ENCODE measurements at places on chromosomes 3 and 15.

- DNase-seq = no peak
Measured at GRCh38 chr3:104291878-104292277, 1074.8 kb upstream of the ALCAM start.

GRCh38 chr15:64767203-64767602, 8.2 kb downstream of the RBPMS2 start:
- DNase-seq = no peak

DNA sequence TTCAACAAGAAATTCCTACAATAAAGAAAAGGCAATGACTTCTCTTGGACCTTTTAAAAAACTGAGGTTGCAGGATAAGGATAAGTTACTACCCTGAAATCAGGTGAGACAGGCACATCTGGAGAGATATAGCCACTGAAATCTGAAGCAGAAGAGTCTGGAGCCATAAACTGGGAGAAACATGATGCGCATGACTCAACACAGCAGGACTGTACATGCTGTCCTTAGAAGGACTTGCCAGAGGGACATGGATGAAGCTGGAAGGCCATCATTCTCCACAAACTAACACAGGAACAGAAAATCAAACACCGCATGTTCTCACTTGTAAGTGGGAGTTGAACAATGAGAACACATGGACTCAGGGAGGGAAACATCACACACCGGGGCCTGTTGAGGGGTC, 1020.2 kb downstream of the AGBL1 start:
- no peak for DNase-seq

GRCh38 chr15:49982584-49982983, 136.4 kb downstream of the ATP8B4 start:
- no peak for DNase-seq

GRCh38 chr15:71733122-71733521, 77.2 kb upstream of the NR2E3 start:
- DNase-seq = no peak

- no peak for DNase-seq
Measured at GRCh38 chr3:31232055-31233025, 300.4 kb upstream of the STT3B start.

GRCh38 chr3:120649830-120650233, 32.2 kb downstream of the HGD start:
- no peak for DNase-seq

DNA sequence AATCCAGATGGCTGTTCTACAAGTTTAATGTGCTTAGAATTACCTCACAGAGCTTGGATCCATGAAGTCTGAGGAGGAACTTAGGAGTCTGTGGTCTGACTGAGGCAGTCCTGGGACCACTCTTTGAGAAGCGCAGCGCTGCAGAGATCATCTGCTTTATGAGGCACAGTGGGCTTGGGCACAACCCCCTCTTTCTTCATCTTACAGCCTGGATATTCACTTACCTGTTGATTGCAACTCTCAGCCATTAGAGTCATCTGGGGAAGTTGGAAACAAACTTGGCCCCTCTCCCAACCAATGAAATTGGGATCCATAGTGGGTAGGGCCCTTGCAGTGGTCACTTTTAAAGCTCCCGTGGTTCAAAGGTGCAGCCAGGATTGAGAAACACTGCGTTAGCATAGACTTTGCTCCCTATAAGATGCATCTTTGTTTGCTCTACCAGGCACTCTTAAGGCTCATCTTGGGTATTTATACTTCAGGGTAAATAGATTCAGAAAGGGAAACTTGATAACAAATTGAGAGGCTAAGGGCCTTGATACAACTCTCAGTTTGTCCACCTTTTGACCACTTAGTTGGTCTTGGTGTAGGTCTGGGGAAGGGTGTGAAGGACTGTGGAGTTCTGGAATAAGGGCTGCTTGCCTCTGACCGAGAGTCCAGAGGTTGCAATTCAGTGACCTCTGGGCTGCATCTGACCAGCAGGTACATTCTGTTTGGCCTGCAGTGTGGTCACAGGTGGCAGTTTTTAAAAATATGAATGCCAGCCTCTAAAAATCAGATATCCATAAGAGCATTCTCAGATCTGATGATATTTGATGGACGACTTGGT, 22.8 kb downstream of the FEM1B start:
- DNase-seq = no peak

- no peak for DNase-seq
Measured at GRCh38 chr15:67836955-67837354, 2.9 kb downstream of the RNU6-1 start.

DNA sequence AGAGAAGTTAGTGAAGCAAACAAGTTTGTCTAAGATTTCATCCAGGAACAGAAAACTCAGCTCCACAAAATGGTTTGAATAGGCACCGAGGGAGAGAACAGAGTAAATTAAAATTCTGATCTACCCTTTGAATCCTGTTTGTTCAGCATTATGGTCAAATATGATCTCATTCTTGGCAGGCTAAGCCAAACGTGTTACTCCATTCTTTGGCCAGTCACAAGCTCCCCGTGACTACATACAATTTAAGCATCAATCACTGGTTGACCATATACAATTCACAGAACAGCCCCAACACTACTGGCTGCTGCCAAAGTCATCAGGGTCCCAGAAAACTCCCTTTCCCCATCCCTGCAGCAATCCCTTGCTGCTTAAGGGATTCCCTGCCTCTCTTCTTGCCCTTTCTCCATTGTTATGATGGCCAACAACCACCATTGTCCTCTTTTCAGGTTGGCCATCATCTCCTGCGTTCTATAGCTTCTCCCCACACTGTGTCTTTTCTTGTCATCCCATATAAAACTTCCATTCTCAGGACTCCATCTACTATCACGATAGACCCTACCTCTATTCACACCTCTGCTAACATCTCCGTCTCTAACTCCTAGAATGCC, 46.3 kb downstream of the GOLIM4 start:
- DNase-seq = no peak

DNA sequence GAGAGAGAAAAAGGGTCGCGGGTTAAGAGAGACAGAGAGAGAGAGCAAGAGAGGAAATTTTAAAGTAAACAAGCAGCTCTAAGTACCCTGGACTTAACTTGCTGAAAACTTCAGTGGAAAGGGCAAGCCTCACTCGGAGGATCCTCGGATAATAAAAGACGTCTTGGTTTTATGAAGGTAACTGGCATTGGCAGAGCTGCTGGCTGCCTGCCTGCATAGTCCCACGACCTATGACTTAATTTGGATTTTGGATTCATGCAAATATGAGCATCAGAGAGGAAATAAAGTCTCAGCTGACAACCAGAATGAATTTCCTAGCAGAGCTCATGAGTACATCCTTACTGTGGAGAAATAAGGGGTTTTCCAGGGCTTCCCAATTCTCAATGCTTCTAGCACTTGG, 95.1 kb upstream of the PDZRN3 start:
- DNase-seq = no peak

GRCh38 chr3:151383956-151384355, 597 bp downstream of the P2RY12 start:
- DNase-seq = no peak

- DNase-seq = no peak
Measured at GRCh38 chr3:66312039-66312438, 91.2 kb downstream of the SLC25A26 start.

DNA sequence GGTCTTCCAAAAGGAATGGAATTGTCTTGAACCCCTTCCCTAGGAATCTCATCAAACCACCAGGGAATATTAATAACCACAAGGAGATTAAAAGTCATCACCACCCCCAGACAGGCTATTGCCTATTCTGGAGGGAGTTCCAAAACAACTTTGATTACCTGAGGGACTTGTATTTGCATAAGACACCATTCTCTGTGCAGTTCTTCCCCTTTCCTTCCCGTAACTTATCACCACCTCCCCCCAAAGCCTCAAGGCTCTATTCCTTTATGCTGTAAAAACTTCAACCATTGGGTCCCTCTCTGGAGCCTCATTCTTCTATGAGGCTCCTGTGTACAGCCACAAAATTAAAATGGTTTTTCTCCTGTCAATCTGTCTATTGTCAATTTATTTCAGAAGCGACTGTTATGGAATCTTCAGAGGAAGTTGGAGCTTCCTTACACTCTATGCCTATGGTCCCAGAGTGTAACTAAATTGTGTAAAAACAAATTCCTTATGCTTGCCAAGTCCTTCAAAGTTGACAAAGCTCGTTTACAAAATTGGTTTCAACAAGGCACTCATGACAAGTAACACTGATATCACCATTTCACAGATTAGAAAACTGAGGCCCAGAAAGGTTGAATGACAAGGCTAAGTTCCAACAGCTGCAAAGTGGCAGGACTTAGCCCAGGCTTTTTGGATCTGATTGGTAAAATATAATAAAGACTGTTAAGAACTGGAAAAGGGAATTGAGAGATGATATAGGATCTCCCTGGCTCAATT, 68.3 kb upstream of the HERC1 start:
- no peak for DNase-seq

DNA sequence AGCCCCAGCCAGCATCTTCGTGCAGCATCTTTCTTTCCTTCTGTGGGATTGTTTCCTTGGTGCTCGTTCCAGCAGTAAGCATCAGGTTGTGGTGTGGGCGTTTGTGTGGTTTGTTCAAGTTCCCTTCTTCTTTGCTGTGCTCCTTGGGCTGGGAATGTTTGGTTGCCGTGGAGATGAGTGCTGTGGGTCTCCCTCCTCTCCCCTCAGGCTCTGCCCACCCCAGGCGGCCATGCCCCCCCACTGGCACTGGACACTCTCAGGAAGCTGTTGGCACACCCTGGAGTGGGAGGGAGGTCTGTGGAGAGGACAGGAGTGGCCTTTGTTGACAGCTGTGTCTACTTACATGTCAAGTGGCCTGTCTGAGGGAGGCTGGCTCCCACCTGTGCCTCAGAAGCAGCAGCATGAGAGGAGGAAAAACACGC, 46.5 kb upstream of the SACM1L start:
- peak; percentile 42 for DNase-seq

GRCh38 chr3:33030246-33030645, 66.7 kb downstream of the GLB1 start:
- DNase-seq = no peak

GRCh38 chr3:52277972-52278509, 408 bp downstream of the WDR82 start:
- no peak for DNase-seq

DNA sequence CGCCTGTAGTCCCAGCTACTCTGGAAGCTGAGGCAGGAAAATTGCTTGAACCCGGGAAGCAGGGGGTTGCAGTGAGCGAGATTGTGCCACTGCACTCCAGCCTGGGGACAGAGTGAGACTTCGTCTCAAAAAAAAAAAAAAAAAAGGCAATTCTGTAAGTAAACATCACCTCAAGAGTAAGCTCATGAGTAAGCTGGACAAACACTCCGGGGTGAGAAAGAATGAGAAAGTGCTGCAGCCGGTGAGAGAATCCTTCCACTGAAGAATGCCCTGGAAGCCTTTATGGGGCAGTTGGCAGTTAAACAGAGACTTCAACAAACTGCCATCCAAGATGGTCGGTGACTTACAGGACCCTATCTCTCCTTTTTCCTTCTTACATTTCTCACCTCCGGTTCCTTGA, 47.5 kb downstream of the FEZF2 start:
- no peak for DNase-seq

DNA sequence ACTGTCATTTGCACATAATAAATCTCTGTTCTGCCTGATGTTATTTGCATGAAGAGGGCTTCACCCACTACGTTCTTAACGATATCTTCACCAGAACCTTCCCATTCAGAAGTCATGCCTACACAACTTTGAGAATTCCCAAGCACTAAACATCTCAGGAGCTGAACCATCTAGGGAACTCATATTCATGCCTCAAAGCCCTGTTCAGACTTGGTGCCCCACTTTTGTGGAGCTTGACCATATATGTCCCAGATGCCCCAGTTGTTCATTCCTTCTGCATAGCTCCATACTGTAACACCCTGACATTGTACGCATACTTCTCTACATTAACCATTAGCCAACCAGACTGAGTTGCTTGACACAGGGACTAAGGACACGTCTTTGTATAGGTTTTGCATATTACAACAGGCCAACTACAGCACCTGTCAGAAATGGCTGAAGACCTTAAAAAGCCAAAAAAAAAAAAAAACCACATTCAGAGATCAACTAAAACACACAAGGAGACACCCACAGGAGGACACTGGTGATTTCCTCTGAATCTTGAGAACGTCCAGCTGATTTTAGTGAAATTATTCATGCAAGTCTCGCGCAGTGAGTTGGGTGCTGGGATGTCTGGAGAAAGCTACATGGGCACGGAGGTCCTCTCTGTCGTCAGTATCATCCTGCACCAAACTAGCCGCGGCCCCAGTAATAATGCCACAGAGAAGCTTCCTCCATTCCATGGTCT, 141.4 kb downstream of the FOXP1 start:
- DNase-seq = no peak

GRCh38 chr3:44363591-44363990, 25.0 kb downstream of the TCAIM start:
- no peak for DNase-seq

GRCh38 chr15:74610302-74610951, 5.2 kb upstream of the CLK3 start:
- DNase-seq = no peak

- no peak for DNase-seq
Measured at GRCh38 chr3:79604681-79605080, 163.1 kb downstream of the ROBO1 start.

GRCh38 chr15:48717458-48717857, 71.9 kb upstream of the FBN1 start:
- no peak for DNase-seq

DNA sequence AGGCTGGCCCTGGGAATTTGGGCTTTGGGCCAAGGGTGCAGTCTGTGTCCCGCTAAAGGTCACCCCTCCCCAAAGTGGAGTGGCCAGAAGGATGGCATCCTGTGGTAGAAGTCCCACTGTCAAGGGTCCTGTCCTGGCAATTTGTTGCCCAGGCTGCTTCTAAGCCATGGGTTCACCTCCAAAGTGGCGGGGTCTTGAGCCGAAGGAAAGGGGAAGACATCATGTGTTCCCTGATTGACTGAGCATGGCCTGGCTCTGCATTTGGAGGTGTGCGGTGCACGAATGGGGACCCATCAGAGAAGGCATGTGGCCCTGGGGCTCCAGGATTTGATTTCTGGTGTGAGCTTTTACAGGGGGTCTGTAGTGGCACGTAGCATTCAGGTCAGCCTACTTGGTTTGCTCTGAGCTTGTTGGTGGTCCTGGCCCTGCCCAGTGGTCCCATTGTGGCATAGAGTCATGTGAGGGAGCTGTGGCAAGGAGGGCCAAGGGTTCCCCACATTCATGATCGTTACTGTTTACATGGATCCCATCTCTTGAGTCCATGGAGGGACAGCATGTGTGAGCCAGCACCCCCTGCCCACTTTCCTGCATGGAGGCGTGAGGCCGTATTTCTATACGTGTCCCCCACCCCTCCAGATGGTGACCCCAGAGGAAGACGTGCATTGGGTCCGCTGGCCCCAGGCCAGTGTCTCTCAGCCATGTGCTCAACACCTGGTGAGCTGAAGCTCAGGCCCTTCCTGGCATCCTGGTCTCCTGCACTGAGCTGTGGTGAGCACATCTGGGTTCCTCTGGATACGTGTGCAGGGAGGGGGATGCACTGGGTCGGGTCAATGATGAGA, 225.1 kb downstream of the SNRPN start:
- no peak for DNase-seq

GRCh38 chr3:34073961-34074360, 275.5 kb downstream of the PDCD6IP start:
- no peak for DNase-seq
